Uterine smooth muscle cell (primary cell): ENCODE measurements at places on chromosomes 12 and 14. TPM values are rescaled to one million over a fixed set of nuclear protein-coding genes. Genes with fewer than 3 reads are reported as not detected.

The SLC22A17 gene
- 8.1 and 36.4 TPM in 2 replicates for total RNA-seq

The ZDHHC17 gene
- 69.4 and 84.4 TPM in 2 replicates for total RNA-seq

The B4GALNT1 gene
- 3.4 and 4.0 TPM in 2 replicates for total RNA-seq

The PIWIL1 gene
- total RNA-seq: not detected in 2 replicates

The CDC42BPB gene
- 80.1 and 96.5 TPM in 2 replicates for total RNA-seq
